ENCODE measurements at places on chromosomes 3 and 15. TPM values are rescaled to one million over a fixed set of nuclear protein-coding genes. Genes with fewer than 3 reads are reported as not detected.

The GABRR3 gene
- total RNA-seq: not detected

The SERPINI2 gene
- total RNA-seq: not detected

The ARHGEF3 gene
- total RNA-seq: 1.7 TPM

The IMPG2 gene
- total RNA-seq: 0.07 TPM

- no peaks in the 10 kb centered on the region for H3K36me3 ChIP-seq
- no peak for DNase-seq
- H3K27ac ChIP-seq: no peak overlapping the region
Measured at GRCh38 chr15:72856549-72857040, 73.0 kb upstream of the ADPGK start.

GRCh38 chr3:9117220-9117619 lies 132.2 kb downstream of the SRGAP3 start:
- H3K4me3 ChIP-seq: no peak overlapping the region
- DNase-seq: no peak
- H3K27ac ChIP-seq: no peak overlapping the region
- no peaks in the 10 kb centered on the region for H3K36me3 ChIP-seq
- H3K27me3 ChIP-seq: peaks cover 52% of the 10 kb centered on the region

GRCh38 chr15:59993041-59993750 lies 10.9 kb upstream of the FOXB1 start:
- H3K4me3 ChIP-seq: no peak overlapping the region
- H3K27me3 ChIP-seq: peaks cover 46% of the 10 kb centered on the region
- no peaks in the 10 kb centered on the region for H3K36me3 ChIP-seq
- no peak for DNase-seq
- no peak overlapping the region for H3K27ac ChIP-seq
- H3K4me1 ChIP-seq: no peaks in the 10 kb centered on the region
